ENCODE measurements at places on chromosomes 13 and 19. TPM values are rescaled to one million over a fixed set of nuclear protein-coding genes. Genes with fewer than 3 reads are reported as not detected.

GRCh38 chr13:51221674-51222036 is 543 bp upstream of the FAM124A start:
- H3K27me3 ChIP-seq = peaks cover 5% of the 10 kb centered on the region
- H3K4me3 ChIP-seq = peak overlapping the region; percentile 51
- no peak overlapping the region for H3K27ac ChIP-seq
- no peak for DNase-seq

DNA sequence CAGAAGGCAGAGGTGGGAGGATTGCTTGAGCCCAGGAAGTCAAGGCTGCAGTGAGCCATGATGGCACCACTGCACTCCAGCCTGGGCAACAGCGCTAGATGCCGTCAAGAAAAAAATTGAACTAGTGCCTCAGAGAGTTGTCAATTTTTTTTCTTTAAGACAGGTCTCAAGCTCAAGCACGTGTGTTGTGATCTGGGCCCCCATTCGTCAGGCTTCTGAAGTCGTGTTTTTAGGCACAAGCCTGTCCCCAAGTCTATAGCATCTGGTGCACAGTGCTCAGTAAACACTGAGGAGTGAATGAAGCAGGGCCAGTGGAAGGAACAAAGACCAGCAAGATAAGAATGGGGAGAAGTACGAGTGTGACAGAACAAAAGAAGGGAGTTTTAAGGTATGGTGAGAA is 23.7 kb upstream of the LAMP1 start:
- H3K36me3 ChIP-seq = no peaks in the 10 kb centered on the region
- H3K27ac ChIP-seq = no peak overlapping the region
- no peaks in the 10 kb centered on the region for H3K4me1 ChIP-seq
- H3K4me3 ChIP-seq = no peak overlapping the region
- no peak for DNase-seq
- no peaks in the 10 kb centered on the region for H3K27me3 ChIP-seq

DNA sequence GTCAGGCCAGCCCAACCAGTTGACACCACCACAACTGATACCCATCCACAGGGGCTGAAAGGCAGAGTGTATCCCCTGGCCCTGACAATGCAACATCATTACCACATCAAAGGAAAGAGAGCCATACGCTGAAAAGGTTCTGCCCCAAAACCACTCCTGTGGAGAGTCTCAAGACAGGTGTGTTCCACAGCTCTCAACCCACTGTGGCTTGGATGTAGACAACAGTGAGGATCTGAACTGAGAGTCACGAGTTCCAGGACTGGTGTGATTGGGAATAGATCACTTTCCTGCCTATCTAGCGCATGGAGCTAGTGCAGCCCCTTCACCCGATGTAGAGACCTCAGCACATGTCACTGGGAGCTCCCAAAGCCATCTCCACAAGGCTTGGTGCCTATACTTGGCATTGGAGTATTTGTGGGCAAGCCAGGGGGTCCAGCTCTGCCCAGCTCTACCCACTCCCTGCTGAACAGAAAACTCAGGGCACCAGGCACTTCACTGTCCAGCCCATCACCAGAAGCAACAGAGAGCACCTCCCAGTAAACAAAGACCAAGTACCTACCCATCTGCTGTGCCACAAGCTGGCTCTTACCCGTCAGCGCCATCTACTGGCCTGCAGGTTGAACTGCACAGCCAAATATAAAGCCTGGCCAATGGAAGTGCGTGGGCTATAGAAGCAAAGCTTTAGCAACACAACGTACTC is 579.5 kb downstream of the UQCRFS1 start:
- no peaks in the 10 kb centered on the region for H3K36me3 ChIP-seq
- DNase-seq = peak; percentile 15
- H3K27me3 ChIP-seq = no peaks in the 10 kb centered on the region
- H3K4me3 ChIP-seq = no peak overlapping the region
- H3K27ac ChIP-seq = no peak overlapping the region

DNA sequence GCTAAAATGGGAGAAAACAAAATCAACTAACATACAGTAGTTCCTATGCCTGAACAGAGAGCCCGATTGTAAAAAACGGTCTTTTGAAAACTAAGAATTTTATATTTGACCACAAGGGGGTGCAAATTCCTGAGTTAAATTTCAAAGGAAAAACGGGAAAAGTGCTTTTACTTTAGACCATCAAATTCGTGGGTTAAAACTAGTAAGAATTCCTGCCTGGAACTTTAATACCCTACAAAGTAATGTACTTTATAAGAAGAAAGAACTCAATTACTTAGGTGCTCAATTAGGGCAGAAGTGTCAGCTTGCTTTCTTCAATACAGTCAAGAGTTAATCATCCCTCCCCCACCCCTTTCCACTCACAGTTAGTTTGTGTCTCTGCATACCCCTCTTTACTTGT is 69.8 kb downstream of the KCNRG start:
- H3K4me1 ChIP-seq = peaks cover 3% of the 10 kb centered on the region
- H3K27me3 ChIP-seq = no peaks in the 10 kb centered on the region
- H3K4me3 ChIP-seq = peak overlapping the region; percentile 27
- peaks cover 2% of the 10 kb centered on the region for H3K36me3 ChIP-seq
- H3K27ac ChIP-seq = peak overlapping the region; percentile 96
- DNase-seq = no peak

DNA sequence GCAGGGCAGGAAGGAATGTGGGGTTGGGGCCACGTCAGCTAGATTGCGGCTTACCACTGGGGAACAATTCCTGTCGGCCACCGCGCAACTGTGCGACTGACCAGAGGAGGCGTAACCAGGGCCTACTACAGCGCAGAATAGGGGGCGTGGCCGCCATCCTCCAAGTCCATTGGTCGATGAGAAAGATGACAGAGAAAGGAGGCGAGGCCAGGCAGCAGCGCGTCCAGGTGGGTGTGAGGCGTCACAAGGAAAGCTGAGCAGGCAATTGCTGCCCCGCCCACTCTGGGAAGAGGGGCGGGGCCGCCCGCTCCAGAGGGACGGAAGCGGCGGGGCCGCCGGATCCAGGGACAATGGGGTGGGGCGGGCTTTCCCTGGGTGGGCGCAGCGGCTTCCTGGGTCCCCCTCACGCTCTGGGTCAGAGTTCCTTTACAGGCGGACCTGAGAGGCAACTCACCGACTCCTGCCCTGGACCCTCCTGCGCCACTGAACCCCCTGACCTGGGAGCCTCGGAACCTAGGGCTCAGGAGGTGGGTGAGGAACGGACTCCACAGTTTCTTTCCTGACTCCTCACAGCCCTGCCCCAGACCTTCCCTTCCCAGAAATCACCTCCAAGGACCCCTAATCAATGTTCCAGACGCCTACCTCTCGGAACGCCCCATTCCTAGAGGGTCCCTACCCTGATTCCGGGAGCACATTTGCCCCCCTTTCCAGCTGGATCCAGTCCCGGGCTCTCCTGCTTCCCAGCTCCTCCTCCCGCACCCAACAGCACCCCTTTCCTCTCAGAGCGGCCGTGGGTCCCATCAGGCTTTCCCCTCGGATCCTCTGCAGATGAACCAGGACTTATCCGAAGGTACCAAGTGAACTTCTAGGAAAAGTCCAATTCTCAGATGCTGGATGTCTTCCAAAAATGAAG is 101.5 kb upstream of the ZNF492 start:
- H3K36me3 ChIP-seq = no peaks in the 10 kb centered on the region
- no peak overlapping the region for H3K27ac ChIP-seq
- no peaks in the 10 kb centered on the region for H3K27me3 ChIP-seq
- no peaks in the 10 kb centered on the region for H3K4me1 ChIP-seq

- peaks cover 9% of the 10 kb centered on the region for H3K36me3 ChIP-seq
- no peaks in the 10 kb centered on the region for H3K4me1 ChIP-seq
- peak overlapping the region; percentile 79 for H3K27ac ChIP-seq
- H3K27me3 ChIP-seq = no peaks in the 10 kb centered on the region
Measured at GRCh38 chr13:110714797-110715394, 1.4 kb downstream of the ING1 start.

DNA sequence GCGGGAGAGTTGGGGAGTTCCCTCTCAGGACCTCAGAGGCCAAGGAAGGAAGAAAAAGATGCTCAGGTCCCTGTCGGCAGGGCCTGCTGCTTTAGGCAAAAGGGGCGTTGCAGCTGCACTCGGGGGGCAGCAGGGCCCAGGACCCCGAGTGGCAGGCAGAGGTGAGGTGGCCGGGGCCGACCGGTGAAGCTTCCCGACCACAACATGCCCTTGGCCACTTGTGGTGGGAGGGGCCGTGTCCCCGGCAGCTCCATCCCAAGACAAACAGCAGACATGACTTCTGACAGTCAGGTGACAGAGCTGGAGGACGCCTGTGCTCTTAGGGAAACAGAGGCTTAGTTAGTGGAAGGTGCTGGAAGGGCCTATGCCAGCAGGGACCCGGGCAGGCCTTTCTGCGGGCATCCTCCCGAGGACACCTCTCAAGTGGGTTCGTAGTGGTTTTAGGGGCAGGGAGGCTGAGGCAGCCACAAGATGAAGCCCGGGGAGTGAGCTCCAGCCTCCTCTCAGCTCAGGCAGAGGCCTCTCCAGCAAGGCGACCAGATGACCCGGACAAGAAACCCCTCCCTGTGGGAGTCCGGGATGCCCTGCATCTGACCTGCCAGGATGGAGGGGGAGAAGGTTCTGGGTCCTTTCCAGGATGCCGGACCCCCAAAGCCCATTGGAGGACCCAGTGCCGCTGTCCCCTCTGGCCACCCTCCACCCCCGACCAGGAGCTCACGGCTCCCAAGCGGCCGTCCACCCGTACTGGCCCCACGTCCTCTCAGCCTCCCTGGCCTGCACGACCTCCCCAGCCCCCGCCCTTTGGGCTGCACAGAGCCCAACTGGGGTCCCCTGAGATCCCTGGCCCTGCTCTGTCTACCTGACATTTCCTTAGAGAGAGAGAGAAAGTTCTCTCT is 24.2 kb downstream of the BTBD2 start:
- no peaks in the 10 kb centered on the region for H3K27me3 ChIP-seq
- no peak overlapping the region for H3K4me3 ChIP-seq
- H3K36me3 ChIP-seq = no peaks in the 10 kb centered on the region

GRCh38 chr19:14003251-14004055 is 2.7 kb downstream of the RFX1 start:
- H3K27me3 ChIP-seq = no peaks in the 10 kb centered on the region
- DNase-seq = no peak
- peak overlapping the region; percentile 29 for H3K27ac ChIP-seq
- no peaks in the 10 kb centered on the region for H3K36me3 ChIP-seq
- peaks cover 12% of the 10 kb centered on the region for H3K4me1 ChIP-seq

- H3K36me3 ChIP-seq = no peaks in the 10 kb centered on the region
- H3K4me1 ChIP-seq = no peaks in the 10 kb centered on the region
- no peak overlapping the region for H3K27ac ChIP-seq
- H3K27me3 ChIP-seq = 0 out of 2 replicates have a peak, but pooled peaks cover 2% of the 10 kb centered on the region
Measured at GRCh38 chr19:29409076-29409862, 116.5 kb upstream of the VSTM2B start.

DNA sequence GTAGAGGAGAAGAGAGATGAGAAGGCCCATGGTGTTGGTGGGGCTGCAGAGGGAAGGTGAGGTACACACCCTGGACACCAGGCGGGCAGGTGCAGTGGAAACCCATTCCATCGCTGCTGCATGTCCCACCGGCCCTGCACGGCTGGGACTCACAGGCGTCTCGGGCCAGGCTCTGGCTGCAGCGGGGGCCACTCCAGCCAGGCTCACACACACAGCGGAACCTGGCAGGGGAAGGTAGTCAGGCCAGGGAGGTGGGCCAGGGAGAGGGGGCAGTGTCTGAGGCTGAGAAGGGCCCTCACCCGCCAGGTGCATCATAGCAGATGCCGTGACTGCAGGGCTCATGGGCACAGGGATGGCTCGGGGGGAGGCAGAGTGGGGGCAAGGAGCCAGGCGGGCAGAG is 15.6 kb downstream of the NOTCH3 start:
- DNase-seq = no peak
- no peaks in the 10 kb centered on the region for H3K36me3 ChIP-seq
- no peak overlapping the region for H3K27ac ChIP-seq
- H3K27me3 ChIP-seq = no peaks in the 10 kb centered on the region

GRCh38 chr19:41646589-41647204 is 19.8 kb upstream of the CEACAM4 start:
- peaks cover 5% of the 10 kb centered on the region for H3K27me3 ChIP-seq
- H3K36me3 ChIP-seq = no peaks in the 10 kb centered on the region
- H3K4me3 ChIP-seq = no peak overlapping the region

DNA sequence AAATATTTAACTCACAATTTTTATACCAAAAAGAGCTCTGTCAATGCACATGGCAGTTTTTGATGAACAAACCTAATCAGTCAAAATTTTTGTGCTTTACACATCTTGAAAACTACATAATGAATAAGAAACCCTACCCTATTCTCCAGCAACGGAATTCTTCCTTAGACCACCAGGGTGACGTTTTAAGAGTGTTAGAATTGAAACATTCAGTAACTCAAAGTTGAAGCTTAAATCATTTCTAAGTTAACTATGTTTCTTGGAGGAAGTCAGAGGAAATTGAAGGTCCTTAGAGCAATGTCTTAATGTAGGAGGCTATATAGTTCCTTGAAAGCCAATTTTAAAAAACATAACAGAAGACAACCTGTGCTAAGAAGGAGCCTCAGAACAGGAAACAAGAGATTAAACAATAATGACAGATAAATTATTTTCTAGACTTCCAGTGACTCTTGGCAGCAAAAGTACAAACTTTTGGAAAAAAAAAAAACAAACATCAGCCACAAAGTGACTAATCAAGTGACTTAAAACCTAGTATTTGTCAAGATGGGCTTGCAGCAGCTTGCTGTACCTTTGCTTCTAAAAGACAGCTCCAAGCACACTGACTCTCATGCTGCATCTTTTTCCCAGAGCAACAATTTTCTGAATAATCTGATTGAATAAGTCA is 6.2 kb downstream of the SPRY2 start:
- H3K36me3 ChIP-seq = peaks cover 10% of the 10 kb centered on the region
- DNase-seq = no peak
- no peaks in the 10 kb centered on the region for H3K27me3 ChIP-seq
- peaks cover 13% of the 10 kb centered on the region for H3K4me1 ChIP-seq
- H3K27ac ChIP-seq = peak overlapping the region; percentile 73
- peak overlapping the region; percentile 24 for H3K4me3 ChIP-seq

DNA sequence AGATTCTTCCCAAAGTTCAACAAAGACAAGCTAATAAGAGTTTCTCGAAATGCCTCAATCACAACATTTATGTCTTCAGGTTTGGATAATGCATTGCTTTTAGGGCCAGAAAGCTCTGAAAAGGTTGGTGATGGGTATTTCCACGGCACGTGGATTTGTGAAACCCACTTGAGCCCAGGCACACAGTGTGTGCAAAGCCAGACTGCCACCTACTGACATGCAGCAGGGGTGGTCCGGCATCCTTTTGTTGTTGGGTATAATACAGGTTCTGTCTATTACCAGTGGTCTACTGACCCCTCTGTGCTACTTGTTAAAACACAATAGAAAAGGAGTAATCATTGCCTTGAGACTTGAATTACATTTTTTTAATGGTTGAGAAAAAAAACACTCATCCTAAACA is 225.6 kb downstream of the RAP2A start:
- no peaks in the 10 kb centered on the region for H3K36me3 ChIP-seq
- no peaks in the 10 kb centered on the region for H3K27me3 ChIP-seq
- H3K4me3 ChIP-seq = no peak overlapping the region
- H3K4me1 ChIP-seq = no peaks in the 10 kb centered on the region
- DNase-seq = no peak
- H3K27ac ChIP-seq = no peak overlapping the region

The SYT5 gene
- 3.2 TPM for total RNA-seq

The TIMM13 gene
- total RNA-seq = 128 TPM

The ZNF146 gene
- total RNA-seq = 121 TPM

The IGFLR1 gene
- total RNA-seq = 12.5 TPM

The PSG3 gene
- total RNA-seq = not detected
